ENCODE measurements at places on chromosomes 13 and 19.

GRCh38 chr13:97072297-97072696 is 78.0 kb upstream of the OXGR1 start:
- no peak for DNase-seq

DNA sequence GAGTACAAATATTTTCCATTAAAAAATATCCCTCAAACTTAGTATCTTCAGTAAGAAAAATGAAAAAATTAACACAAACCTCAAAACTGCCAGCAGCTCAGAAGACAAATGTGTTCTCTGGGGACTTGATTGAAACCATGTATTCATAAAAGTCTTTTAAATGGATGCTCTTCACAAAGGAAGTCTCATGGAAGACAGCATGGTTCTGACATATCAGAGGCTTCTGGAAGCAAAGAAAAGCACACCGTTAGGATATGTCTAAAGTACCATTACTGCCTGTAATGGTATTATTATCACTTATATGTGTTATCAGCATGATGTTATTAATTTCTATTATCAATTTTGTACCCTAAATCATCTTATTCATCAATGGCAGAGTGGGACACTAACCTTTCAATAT is 302.8 kb downstream of the ENOX1 start:
- DNase-seq: no peak

DNA sequence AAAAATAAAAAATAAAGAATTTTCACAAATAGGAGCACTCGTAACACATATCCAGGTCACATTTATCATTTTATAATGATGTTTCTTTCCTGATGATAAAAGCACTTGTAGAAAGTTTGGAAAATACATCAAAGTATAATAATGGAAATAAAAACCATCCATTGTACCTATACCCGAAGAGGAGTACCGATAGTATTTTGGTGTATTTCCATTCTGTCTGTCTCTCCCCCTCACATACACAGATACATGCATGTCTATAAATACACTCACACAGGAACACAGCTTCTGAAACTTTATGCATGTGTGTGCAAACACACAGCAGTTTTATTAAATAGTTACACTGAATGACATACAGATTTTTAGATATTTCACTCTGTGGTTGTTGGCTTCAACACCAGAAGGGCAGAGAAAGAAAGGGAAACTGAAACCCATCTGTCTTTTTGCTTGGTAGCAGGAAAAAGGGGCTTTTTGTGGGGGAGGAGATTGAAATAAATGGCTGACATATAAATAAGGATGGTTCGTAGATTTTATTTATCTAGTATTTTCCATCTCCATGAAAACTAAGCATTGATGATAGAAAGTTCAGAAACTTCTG is 114.8 kb downstream of the LRCH1 start:
- no peak for DNase-seq

- no peak for DNase-seq
Measured at GRCh38 chr19:681029-682019, 5.1 kb downstream of the FSTL3 start.

GRCh38 chr19:1671716-1672037 is 19.3 kb upstream of the TCF3 start:
- DNase-seq: no peak

GRCh38 chr19:40365613-40366401 is 17.3 kb downstream of the PLD3 start:
- DNase-seq: peak; percentile 14

DNA sequence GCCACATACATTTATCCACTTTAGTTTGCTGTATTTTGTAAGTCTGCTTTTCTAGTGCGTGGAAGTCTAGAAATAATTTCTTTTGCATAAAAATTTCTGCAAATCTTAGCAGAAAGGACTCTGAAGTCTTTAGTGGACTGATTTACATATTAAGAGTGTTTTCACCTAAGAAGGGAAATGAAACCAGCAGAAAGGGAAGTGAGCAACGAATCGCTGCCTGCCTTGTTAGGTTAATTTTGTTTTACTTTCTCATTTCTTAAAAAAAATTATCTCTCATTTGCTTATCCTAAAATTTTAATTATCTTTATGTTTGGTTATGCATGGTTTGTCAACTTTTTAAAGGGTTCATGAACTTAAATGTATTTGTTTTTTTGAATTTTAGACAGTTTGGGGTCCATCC is 767 bp upstream of the GPR18 start:
- no peak for DNase-seq

DNA sequence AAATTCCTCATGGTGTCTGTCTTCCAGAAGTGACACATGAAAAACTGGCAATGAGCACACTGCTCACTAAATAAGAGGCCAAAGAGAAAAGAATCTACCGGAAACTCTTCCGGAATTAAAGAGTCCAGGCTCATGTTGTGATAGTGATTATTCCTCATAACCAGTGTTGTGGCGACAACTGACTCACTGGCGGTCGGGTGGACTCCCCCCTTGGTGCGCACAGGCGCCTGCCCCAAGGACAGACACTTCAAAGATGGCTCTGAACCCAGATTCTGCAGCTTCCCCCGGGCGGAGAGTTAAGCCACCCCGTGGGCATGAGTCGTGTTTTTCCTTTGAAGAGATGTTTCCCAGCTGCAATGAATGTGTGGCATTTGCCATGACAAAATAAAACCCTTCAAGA is 10.3 kb downstream of the IL17D start:
- no peak for DNase-seq

- DNase-seq: no peak
Measured at GRCh38 chr13:49789968-49790367, 2.5 kb downstream of the KPNA3 start.

GRCh38 chr19:40358773-40359172 is 10.3 kb downstream of the PLD3 start:
- no peak for DNase-seq

- DNase-seq: no peak
Measured at GRCh38 chr13:32284927-32285632, 30.1 kb downstream of the ZAR1L start.

DNA sequence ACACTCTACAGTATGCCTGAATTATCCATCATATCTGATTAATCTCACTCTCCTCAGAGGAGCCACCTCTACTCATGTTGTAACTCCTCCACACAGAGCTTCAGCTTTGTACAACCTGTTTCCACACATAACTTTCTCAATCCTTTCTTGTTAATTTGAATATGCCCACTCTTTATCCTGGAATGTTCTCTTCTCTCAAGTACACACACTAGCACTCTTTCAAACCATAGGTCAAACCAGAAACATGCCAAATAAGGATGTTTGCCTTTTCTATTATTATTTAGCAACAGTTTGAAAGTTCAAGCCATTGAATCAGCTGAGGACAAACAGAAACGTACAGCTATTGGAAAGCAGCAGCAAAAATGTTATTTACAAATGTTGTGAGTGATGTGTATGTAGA is 110.3 kb downstream of the MIPEP start:
- no peak for DNase-seq
